ENCODE measurements at places on chromosomes 1 and 21.

DNA sequence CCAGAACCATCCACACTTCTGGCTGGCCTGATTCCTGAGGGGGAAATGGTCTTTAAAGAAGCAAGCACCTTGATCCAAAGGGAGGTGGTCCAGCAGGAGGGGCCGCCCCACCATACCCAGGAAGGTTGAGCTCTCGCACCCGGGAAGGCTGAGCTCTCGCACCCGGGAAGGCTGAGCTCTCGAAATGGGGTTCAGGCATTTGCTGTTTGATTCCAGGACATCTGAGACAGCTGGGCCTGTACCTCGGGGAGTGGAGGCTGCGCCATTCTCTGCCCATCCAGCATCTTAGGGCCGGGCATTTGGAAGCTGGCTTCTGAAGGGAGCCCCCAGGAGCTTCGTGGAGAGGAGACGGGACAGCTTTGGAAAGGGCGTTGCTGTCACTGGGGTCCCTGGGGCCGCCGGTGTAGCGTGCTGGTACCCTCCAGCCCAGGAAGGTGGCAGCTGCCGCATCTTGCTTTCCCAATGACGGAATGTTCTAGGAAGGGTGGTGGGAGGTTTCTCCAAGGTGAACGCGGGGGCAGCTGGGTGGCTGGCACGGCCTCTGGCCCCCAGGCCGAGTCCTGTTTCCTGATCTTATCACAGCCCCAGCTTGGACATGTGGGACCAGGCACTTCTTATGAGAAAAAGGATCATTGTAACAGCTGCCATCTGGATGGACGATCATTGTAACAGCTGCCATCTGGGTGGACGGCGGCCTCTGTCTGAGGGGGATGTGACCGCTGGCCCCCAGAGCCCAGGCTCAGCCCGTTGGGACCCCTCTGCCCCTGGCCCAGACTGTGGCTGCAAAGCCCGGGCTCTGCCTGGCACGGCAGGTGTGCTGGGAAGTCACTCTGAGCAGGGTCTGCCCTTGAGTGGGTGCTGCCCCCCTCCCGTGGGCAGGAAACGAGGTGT, 61.6 kb downstream of the COL18A1 start:
- no peak for DNase-seq

DNA sequence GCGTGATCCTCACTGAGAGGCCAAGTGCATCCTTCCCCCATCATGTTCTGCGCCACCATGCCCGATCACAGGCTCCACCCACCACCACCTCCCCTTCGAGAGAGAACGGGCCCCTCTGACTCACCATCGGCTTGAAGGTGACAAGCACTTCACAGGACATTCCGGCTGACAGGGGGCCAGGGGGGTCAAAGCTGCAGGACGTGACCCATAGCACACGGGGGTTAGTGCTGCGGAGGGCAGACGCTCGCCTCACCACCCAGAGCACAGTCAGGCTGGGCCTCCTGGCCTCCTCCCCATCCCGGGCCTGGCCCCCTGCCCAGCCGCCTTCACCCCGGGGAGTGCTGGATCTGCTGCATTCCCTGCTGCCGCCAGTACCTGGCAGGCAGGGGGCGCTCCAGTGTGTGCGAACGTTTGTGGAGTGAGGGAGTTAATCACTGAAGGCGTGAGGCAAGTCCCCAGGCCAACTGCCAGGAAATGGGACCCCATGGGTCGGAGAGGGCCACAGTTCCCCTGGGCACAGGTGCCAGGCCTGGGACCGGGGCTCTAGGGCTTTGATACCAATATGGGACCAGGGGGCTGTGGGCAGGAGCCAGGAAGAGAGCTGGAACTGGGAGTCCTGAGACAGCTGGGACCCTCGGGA, 40.9 kb upstream of the TMEM52 start:
- DNase-seq = peak; percentile 99

GRCh38 chr1:11339346-11340232, 66.6 kb downstream of the UBIAD1 start:
- peak; percentile 79 for DNase-seq

DNA sequence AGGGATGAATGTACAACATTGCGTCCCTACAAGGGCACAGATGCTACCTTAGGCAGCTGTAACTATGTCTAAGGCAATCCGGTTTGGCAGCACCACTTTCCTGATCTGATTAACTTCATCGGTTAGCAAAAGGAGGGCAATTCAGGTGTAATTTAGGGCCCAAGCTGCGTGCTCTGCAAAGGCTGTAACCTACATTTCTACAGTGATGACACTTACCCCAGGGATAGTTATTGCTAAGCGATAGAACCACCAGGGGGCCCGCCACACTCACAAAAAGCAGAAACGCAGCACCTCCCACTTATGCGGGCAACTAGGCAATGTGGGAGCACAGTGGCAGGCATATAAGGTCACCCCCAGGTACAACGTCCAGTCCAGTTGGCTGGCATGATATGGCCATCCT, 113.5 kb downstream of the GDAP2 start:
- DNase-seq = no peak

- DNase-seq = peak; percentile 67
Observed at GRCh38 chr1:48236716-48237470, 14.4 kb downstream of the SLC5A9 start.

GRCh38 chr1:154527192-154527591, 25.0 kb upstream of the SHE start:
- no peak for DNase-seq

DNA sequence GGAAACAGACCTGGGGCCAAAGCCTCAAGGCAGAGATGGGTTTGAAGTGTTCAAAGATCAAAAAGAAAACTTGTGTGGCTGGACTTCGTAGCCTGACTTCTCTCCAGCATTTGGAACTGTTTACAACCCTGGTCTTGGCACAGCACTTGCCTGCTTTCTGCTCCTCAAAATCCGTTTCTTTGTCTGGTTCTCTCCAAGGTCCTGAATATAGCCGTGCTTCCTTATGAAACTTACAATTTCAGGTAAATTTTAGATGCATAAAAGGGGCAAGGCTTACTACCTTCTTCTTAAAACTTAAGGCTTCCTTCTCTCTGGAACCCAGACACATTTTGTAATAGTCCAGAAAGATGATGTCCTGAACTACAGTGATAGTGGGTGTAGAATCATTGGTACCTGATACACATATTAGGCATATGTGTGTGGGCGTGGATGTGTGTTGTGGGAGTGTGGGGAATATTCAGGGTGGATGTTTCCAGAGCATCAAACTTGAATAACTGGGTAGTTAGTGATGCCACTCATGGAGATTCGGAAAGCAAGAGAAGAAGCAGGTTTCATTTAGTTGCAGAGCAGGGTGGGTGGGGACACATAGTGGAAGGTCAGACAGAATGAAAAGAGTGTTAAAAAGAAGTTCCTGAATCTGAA, 26.4 kb upstream of the FAM78B start:
- DNase-seq = no peak

DNA sequence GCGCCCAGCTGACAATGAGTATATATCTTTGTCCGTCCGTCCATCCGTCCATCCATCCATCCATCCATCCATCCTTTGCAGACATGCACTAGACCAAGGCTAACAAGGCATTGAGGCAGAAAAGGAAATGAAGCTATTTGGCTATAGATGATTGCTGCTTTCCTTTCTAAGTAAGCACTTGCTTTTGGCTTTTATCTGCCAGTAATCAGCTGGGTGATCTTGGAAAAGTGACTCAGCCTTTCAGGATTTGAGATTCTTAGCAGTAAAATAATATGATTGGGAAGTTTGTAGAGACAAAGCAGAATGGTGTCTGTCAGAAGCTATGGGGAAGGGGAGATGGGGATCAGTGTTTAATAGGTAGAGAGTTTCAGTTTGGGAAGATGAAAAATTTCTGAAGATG, 22.7 kb downstream of the ZFYVE9 start:
- DNase-seq = no peak

GRCh38 chr1:91799159-91799558, 86.8 kb downstream of the TGFBR3 start:
- DNase-seq = peak; percentile 38

- DNase-seq = peak; percentile 94
Observed at GRCh38 chr1:52552505-52553361, at the start of gene TUT4. TUT4 (minus strand) TSS chr1:52553092; CDS start chr1:52526280, 26,812 bp downstream.

GRCh38 chr1:163069655-163070277, 605 bp downstream of the RGS4 start:
- DNase-seq = no peak

DNA sequence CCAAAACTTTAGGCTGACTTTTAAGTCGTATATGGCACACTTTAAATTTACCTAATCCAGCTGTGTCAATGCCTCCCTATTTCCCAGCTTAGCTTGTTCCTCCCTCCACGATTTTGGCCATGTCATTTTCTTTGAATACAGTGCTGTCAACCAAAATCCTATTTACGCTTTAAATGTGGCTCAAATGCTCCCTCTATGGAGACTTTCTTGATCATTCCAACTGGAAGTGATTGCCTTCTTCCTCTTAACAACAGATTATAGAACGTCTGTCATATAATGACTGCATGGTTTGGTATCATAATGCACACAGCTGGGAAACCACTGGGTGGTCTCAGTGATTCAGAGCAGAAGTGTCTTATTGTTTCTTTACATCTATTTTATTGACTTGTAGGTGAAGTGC, 18.9 kb upstream of the BATF3 start:
- DNase-seq = no peak

DNA sequence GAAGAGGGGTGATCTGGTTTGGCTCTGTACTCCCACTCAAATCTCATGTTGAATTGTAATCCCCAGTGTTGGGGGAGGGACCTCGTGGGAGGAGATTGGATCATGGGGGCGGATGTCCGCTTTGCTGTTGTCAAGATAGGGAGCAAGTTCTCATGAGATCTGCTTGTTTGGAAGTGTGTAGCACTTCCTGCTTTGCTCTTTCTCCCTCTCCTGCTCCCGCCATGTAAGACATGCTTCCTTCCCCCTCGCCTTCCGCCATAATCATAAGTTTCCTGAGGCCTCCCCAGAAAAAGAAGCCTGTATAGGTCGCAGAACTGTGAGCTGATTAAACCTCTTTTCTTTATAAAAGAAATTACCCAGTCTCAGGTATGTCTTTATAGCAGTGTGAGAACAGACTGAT, 27.9 kb downstream of the MYOM3 start:
- no peak for DNase-seq

DNA sequence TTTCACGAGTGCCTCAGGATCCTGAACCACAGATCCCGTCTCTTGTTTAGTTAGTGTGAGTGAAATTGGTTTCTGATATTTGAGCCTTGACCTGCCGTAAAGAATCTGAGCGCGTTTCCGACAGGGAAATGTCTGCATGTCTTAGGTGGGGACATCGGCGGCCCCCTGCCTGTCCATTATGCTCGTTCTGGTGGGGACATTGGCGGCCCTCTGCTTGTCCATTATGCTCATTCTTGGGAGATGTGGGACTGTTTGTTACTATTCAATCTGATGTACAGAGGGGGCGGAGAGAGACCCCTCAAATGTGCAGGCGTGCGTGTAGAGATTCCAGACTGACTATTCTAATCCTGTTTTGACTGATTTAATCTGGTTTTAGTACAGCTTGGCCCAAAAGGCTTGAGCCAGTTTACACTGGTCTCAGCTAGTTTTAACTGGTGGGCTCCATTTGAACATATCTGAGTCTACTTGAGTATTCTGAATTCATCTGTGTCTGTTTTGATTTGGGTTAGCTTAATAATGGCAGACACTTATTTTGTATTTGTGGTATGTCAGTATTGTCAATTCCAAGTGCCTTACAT, 6.6 kb upstream of the TINAGL1 start:
- DNase-seq = peak; percentile 5

DNA sequence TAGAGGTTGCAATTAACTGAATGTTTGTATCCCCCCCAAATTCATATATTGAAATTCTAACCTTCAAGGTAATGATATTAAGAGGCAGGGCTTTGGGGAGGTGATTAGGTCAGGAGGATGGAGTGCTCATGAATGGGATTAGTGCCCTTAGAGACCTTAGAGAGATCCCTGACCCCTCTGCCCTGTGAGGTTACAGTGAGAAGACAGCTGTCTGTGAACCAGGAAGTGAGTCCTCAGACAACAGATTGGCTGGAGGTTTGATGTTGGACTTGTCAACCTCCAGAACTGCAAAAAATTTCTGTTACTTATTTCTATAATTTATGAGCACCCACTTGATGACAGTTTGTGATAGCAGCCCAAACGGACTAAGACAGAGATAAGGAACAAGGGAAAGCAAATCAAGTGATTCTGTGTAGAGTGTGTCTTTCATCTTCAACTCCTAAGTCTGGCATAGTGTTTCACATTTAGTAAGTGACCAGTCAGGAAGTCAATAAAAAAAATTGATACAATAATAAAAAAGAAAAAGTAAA, 30.0 kb upstream of the RWDD3 start:
- DNase-seq = no peak

DNA sequence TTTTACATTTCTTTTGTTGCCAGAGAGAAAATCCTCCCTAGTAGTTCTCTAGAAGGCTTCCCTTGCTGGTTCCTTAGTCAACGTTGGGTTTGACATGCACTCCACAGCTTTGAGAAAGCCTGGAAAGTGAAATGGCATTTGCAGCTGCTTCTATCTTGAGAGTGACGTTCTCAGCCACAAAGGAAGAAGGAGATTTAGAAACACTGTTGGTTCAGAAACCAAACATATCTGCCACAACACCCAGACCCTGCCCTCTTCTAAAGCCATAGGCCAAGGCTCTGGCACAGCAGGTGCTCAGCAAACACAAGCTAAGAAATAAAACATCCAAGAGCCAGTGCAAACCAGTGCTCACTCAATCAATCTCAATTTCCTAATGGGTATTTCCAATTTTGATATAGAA, 121.4 kb downstream of the CCDC185 start:
- no peak for DNase-seq

GRCh38 chr1:212814537-212815334, 23.0 kb downstream of the TATDN3 start:
- peak; percentile 28 for DNase-seq

DNA sequence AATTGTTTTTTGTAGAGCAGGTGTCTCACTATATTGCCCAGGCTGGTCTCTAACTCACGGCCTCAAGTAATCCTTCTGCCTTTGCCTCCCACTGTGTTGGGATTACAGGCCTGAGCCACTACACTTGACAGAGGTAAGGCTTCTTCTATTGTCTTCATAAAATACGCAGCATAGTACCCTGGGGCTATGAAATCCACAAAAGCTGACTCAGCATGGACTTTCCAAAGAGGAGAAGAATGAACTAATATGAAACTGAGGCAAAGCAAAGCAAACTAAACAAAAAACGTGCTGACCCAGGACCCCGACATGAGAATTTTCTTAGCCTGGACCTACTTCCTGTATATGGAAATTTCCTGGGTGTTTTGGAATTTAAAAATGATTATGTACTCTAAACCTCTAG, 18.5 kb upstream of the ATP13A2 start:
- no peak for DNase-seq

DNA sequence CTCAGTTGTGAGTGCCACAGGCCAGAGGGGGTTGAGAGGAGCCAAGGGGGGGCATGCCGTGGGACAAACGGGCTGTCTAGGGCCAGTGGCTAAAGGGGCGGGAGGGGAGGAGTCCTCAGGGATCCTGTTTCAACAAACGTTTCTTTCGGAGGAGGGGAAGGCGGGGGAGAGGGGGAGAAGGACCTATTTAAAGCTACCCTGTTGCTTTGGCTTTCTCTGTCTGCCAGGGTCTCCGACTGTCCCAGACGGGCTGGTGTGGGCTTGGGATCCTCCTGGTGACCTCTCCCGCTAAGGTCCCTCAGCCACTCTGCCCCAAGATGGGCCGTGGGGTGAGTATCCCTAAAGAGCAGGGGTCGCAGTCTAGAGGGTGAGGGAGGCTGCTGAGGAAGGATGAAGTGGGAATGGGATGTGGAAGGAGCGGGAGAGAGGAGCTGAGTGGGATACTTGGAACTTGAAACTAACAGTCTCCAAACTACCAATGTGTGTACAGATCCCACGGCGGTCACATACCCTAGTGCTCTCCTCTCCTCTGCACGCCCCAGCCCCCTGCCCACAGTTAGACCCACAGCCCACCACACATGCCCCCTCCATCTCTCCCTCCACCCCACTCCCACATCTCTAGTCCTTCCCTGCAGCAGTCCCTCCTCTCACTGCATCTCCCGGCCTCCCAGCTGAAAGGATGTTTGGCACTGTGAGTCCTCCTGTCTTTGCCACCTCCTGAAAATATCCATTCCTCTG, at the start of gene ATP1A2:
Gene ATP1A2, plus strand, starts transcription at position 215 of the 738 bp plus-strand sequence. Its CDS starts 103 bp downstream, at position 318.
- peak; percentile 89 for DNase-seq

Measured in H7 (cell line).